ENCODE measurements at places on chromosomes 5 and 9.

GRCh38 chr5:60346393-60346792 is 353.6 kb downstream of the DEPDC1B start:
- DNase-seq, result no peak

DNA sequence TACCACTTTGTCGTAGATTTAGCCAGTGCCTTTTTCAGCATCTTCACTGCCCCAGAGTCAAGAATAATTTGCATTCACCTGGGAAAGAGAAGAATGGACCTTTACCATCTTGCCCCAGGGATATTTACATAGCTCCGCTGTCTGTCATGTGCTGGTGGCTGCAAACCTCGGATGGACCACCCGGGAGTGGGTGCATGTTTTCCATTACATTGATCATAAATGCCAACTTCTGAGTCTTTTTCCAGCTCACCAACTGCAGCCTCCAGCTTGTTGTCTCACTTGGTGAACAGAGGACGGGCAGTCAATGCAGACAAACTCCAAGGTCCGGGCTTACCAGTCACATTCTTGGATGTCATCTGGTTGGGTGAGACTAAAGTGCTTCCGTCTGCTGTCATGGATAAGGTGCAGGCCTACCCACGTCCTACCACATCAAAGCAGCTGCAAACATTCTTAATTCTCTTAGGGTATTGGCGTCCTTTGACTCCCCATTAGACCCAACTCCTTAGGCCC is 155.8 kb upstream of the APC start:
- no peak for DNase-seq

- peak; percentile 6 for DNase-seq
These were observed 43.5 kb upstream of the DNAH5 start for GRCh38 chr5:13987843-13988464.

- no peak for DNase-seq
These were observed 160.0 kb downstream of the TMEM161B start for GRCh38 chr5:88108490-88109279.

GRCh38 chr9:130325921-130326320 is 60.4 kb downstream of the HMCN2 start:
- no peak for DNase-seq

DNA sequence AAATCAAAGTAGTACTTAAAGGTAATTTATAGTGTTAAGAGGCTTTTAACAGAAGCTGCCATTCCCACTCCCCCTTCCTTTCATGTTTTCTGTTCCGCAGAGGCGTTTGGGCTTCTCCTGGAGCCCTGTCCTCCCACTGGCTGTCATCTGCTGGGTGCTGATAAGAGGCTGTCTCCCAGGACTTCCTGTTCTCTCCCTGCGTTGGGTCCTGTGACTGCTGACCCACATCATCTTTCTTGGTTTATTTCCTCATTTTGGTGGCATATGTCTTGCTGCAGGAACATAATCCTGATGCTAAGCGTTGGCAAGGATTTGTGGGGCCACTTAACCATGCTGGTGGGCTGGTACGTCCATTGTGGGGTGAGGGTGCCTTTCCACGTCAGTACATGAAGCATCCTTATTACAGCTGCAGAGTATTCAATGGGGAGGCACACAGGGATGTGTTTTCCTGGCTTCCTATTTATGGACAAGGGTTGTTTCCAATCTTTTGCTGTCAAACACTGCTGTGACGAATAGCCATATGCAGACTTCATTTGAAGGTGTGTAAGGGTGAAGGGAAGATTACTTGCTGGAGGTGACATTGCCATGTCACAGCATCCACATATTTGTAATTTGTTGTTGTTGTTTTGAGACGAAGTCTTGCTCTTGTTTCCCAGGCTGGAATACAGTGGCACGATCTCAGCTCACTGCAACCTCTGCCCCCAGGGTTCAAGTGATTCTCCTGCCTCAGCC is 22.3 kb upstream of the RNF130 start:
- DNase-seq, result no peak

DNA sequence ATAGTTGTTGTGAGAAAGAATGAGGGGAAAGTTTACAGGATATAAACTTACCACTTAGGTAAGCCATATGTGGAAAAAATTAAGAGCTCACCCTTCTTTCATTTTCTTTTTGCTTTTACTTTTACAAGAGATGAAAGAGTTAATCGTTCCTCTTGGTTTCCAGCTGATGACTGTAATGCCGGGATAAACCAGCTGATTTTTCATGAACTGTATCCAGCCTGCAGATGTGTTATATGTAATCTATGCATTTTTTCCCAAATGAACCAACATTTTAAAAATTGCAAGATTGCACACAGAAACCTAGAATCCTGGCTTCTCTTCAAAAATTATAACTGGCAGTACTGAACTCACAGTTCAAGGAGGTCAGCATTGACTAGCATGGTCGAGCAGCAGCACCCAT is 185.9 kb downstream of the GRIA1 start:
- no peak for DNase-seq

- no peak for DNase-seq
These were observed 56.2 kb upstream of the ZSWIM6 start for GRCh38 chr5:61275841-61276240.

DNA sequence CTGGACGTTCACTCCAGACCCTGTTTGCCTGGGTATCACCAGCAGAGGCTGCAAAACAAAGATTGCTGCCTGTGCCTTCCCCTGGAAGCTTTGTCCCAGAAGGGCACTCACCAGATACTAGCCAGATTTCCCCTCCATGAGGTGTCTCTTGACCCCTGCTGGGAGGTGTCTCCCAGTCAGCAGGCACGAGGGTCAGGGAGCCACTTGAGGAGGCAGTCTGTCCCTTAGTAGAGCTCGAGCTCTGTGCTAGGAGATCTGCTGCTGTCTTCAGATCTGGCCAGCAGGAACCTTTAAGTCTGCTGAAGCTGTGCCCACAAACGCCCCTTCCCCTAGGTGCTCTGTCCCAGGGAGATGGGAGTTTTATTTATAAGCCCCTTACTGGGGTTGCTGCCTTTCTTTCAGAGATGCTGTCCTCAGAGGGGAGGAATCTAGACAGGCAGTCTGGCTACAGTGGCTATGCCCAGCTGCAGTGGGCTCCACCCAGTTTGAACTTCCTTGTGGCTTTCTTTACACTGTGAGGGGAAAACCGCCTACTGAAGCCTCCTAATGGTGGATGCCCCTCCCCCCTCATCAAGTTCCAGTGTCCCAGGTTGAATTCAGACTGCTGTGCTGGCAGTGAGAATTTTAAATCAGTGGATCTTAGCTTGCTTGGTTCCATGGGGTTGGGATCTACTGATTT is 253.9 kb downstream of the SPATA31D1 start:
- no peak for DNase-seq

- no peak for DNase-seq
These were observed 16.3 kb upstream of the OLFM1 start for GRCh38 chr9:135070964-135071735.

- no peak for DNase-seq
These were observed 22.3 kb upstream of the GABRP start for GRCh38 chr5:170761048-170761707.

- DNase-seq, result no peak
These were observed 155.5 kb downstream of the PALM2AKAP2 start for GRCh38 chr9:109935406-109936087.

- DNase-seq, result no peak
These were observed 4.5 kb downstream of the PRELID2 start for GRCh38 chr5:145830594-145830993.

- DNase-seq, result no peak
These were observed 404.0 kb downstream of the TLE4 start for GRCh38 chr9:79975621-79976256.

GRCh38 chr5:1718669-1719068 is 81.0 kb downstream of the MRPL36 start:
- no peak for DNase-seq

GRCh38 chr9:136010615-136011361 is 49.6 kb upstream of the UBAC1 start:
- DNase-seq, result no peak

DNA sequence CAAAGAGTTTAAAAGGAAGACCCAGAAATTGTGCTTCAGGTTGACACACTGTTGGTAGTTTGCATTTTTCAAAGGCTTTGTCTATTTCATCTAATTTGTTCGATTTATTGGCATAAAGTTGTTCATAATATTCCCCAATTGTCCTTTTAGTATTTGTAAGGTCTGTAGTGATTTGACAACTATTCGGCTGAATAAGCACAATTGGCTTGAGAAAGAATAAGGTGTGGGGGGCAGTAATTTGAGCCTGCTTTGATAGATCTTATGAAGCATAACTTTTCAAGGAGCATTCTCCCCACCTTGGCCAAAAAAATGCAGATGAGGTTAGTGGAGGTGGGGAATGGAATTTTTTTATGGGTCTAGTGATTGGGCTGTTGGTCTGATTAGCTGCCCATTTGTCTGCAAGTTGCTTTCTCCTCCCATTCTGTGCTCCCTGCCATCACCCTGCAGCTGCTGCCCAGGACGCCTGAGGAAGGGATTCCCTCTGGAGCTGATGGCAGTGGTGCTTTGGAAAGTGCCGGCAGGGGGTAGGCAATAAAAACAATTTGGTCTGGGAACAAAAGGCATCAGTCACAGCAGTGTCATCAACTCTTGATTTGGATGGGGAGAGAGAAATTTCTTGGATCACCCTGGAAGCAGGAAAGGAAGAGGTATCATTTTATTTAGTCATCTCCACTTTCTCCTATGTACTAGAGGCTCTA is 26.6 kb downstream of the WNT8A start:
- DNase-seq, result peak; percentile 11

DNA sequence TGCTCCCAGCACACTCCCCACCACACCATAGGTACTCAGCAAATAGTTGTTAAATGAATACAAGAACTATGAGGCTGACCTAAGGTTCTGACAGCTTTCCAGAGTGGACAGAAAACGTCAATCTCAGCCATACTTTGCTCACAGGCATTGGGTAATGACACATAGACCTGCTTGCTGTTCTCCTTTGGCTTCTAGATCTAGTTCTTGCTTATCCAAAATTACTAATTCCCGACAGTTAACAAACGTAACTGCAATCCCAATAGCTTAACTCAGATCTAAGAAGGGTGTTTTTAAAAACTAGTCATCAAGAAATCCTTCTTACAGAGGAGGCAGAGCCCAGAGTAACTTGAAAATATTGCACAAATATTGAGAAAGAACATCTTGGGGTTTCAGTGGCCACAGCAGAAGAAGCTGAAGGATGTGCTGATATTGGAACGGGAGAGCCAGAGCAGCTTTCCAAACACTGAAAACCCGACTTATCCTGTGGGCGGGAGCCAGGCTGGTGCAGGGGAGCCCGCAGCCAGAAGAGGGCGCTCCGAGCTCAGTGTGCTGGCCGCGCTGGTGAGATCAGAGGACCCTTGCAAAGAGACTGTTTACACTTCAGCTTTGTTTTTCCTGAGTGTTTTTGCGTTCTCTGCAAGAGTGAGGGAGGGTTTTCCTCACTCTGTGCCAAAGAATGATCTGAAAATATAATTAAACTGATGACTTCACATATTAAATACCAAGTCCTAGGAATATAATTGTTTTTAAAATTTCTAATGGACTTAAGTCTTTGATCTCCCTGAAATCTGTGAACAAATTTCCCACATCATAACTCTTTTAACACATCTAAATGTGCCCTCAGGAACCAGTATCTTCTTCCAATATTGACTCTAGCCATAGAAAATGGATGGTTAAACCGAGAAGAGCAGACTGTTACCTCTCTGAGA is 30.3 kb downstream of the FGF1 start:
- DNase-seq, result peak; percentile 40

- DNase-seq, result no peak
These were observed 118.7 kb upstream of the CCDC112 start for GRCh38 chr5:115415143-115415491.

DNA sequence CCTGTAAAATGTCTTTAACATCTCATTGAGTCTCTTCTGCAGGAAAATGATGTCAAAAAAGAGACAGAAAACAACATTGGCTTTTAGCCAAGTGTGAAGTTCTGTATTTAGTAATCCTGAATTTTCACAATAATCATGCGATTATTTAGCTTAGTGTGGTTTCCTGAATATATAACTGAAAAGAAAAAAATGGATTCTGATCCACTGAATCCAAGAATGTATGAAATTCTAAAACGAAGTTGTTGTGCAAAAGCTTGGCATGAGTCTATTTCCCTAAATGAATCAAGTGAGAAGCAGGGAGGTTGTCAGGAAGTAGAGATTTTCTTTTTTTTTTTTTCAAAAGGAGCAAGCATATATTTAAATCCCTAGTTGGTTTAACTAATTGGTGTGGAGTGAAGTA is 145.9 kb upstream of the CDH6 start:
- no peak for DNase-seq

DNA sequence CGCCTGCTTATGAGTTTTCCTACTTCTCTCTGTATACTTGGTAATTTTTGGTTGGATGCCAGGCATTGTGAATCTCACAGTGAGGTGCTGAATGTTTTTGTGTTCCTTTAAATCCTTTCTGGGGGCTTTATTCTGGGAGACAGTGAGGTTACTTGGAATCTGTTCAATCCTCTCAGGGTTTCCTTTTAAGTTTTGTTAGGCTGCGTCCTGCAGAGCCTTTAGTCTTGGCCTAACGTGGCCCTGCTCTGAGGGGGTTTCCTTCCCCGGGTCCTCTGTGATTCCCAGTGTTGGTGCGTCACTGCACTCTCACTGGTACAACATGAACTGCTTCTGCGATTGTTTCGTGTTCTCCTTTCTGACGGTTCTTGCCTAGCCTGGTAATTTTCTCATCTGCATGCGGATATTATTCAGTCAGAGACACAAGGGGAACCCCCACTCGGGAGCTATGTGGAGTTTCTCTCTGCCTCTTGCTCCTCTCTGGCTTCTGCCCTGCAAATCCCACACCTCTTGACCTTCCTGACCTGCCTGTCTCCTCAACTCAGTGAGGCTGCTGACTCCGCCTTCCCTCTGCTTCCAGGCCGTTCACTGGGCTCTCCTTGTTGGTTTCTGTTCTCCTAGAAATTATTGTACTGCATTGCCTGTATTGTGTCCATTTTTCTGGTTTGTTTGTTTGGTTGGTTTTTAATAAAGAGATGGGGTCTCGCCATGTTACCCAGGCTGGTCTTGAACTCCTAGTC is 128.1 kb downstream of the DAB2IP start:
- DNase-seq, result no peak

Data from T1000 (cell line).